ELR (cell line): ENCODE measurements at places on chromosomes 4 and X.

DNA sequence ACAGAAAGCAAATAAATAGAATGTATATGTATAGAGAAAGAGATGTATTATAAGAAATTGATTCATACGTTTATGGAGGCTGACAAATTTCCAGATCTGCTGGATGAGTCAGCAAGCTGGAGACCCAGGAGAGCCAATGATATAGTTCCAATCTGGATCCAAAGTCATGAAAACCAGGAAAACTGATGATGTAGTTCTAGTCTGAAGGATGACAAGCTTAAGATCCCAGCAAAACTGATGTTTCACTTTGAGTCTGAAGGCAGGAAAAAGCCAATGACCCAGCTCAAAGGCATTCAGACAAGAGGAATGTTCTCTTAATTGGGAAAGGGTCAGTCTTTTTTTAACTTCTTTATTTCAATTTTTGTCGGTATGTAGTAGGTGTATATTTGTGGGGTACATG lies 102.6 kb downstream of the LHFPL1 start:
- DNase-seq = no peak

DNA sequence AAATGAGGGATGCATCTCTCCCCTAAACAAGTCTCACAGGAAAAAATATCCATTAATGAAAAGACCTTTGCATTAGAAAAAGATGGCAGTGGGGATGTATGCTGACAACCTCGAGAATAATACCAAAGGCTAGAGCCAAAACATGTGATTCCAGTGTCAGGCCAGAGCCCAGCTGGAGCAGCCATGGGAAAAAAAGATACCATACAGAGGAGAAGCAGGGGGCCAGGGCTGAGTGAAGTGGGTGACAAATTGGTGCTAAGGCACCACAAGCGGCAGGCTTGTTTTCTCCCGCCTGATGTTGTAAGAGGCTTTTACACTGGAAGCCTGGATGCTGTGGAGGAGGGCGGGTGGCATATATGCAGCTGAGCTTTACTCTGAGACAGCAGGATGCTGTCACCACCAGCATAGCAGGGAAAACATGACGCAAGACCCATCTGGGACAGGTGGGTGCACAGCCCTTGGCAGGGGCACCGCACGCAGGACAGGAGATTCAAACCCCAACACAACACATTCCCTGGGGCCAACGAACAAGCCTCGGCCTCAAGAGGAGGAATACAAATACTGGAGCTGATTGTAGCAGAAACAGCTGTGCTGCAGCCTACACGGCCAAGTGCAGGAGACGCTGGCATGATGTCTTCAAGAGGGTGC lies 91.9 kb downstream of the TSPAN5 start:
- no peak for DNase-seq

DNA sequence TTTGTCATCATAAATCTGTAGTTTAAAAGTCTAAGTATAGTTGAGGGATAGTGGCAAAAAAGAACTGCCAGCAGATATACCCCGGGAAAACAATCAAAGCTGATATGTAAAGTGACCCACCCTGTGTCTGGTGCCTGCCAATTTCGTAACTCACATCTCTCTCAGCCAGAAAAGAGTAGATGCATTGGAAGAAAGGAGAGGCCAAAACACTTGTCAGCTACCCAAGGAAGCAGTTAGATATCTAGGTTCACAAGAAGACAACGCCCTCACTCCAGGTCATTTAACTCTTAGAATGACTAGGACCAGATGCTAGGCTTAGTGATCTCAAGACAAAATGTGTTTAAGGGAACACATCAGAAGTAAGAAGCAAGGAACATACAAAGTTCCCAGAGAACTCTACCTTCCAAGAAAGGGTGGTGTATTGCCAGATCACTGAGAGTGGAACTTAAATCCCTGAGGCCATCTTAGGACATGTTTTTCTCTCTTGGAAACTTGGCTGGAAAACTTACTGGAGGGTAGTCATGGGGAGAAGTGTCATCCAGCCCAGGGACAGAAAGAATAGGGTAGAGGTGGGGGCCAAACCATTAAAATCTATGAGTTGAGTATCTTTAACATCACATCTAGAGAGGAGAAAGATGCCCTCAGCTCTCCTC lies 125.9 kb downstream of the SHISA3 start:
- DNase-seq = no peak

DNA sequence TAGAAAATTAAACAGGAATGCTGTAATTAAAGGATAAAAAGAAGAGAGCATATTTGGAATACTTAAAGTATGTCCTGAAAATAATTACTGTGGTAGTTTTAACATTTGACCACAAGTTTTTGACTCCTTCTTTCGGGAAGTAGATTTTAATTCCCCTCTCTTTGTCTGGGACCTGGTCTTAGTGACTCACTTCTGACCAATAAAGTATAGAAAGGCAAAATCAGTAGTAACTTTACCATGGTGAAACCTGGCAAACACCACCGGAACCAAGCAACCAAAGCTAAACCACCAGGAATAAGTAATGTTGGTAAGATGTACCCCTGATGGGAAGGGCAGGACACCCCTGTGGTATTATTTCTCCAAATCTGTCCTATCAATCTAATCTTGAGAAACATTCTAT lies 314.8 kb downstream of the PDHA2 start:
- no peak for DNase-seq
